GOT3 (cell line): ENCODE measurements at places on chromosomes 2 and 18.

DNA sequence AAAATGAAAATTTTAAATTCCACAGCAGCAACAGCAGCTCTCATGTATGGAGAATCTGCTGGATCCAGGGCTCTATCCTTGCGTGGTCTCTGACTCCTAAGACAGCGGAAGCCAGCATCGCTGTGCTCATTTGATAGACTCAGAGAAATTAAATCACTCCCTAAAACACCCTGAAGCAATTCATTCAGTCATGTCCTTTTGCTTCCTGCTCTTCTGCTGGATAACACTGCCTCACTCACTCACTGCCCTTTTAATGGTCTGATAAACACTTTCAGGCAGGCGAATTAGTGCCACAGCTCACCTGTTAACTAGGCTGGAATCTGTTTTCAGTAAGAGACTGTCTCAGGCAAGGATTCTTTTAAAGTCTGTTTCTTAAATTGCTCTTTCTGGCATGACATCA, 10.0 kb downstream of the WIPF1 start:
- no peak for DNase-seq

- no peak for DNase-seq
These were observed 10.2 kb upstream of the CNDP1 start for GRCh38 chr18:74524097-74524496.

DNA sequence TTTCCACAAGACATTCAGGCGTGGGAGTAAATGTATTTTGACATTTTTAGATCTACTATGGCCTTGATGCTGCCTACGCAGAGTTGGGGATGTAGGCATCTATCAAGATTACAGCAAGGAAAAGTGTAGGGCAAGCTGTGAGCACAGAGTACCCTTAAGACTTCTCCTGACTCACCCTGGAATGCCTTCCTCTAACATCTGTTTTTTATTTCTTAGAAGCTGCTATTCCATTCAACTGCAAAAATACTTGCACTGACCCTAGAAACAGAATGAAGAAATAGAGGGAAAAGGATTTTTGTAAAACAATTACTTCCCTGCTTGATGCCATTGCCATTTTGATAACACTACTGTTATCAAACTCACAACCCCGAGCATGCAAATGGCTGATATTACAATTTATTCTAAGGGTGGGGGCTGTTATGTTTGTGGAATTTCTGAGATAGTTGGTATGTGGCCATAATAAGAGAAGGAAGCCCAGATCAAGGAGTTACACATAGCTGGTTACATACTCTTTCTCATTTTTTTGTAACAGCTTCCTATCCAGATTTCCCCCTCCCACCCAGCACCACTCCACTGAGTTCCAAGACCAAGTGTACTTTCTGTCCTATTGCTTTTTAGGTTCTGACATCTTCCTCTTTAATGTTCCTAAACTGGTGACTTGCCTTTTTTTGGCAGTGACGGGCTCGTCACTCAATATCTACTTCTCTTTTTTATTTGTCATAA, 6.0 kb upstream of the ROCK1 start:
- DNase-seq: no peak

DNA sequence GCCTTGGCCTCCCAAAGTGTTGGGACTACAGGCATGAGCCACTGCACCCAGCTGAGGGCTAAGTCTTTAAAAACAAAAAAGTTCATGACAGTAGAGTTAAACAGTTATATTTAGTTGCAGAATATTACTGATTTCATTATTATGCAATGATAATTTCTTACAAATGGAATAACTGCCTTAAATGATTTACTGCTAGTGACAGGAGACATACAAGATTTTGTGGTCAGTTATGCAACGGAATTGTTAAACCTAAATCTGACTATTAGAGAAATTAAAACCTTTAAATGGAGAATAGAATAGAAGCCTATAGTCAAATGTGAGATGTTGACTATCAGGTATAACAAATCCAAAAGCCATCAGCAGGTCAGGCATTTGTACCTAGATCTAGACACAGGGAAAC, 10.3 kb upstream of the DNAJC10 start:
- no peak for DNase-seq

DNA sequence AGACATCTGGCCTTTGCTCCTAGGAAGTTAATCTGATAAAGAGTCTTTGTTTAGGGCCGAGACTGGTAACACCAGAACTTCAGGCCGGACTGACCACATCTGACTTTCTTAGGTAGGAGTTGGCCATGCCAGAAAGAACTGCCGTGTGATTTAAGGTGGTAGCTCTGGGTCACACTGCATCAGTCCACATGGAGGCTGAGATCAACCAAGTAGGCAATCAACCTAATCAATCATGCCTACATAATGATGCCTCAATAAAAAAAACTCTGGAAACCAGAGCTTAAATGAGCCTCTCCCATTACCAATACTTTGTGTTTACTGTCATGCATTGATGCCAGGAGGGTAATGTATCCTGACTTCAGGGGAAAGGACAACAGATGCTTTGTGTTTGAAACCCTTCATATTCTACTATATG, 44.1 kb upstream of the ORC2 start:
- DNase-seq: no peak

DNA sequence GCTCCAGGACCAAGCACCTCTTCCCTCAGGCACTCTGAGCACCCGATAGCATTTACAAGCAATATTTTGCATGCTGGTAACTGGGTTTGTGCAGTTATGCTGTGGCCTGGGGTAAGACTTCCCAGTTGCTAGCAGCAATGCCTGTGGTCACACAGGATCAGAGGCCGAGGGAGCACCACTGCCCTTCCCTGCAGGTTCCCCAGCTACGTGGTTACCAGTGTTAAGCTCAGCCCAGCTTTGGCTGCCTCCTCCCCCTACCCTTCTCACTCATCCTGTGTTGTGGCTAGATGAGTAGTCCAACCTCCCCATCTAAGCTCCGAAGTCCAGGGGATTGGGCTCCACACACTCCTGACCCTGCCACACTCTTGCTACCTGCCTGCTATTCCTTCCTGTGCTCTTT, 141.1 kb downstream of the CELF4 start:
- DNase-seq: no peak

DNA sequence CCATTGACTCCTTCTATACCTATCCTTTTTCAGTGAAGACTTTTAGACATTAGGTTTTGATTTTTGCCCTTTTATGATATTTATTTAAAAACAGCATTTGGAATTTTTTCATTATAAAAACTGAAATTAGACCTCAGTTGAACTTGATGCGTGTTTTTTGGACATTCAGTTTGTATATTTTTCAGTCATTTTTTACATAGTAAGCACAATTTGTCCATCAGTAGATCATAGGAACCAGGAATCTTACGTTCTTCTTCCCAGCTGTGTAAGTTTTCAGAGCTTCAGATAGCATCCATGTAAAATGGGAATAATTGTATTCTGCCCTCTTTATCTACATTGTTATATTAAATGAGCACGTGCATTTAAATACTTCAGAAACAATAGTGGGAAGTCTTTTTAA, 109.1 kb downstream of the WDSUB1 start:
- DNase-seq: no peak

DNA sequence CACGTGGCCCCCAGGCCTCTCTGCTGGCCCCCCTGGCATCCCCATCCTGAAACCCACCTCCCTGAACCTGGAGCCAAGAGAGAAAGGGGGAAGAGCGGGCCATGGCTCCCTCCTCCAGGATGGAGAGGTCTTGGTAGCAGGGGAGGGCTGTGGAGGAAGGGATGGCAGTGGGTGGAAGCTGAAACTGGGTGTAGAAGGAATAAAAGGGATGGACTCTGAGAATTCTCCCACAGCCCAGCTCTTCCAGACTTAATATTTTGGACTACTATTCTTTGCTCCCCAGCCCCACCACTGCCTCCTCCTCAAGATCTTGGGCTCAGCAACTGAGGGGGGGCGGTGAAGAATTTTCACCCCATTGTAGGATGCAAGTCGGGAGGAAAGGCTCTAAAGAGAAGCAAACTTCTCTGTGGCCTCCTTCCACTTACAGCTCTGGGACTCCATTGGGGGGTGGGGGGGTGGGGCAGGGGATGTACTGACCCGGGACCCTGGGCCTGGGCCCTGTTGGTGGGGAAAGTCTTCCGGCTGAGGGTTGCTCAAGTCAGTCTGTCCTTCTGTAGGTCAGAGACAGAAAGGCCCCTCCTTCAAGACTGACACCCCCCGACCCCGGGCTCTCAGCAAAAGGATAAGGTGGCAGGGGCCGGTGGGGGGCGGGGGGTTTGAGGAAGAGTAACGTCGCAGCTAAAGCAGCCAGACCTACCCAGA, 501 bp downstream of the TNS1 start:
- DNase-seq: no peak

- DNase-seq: no peak
These were observed 52.0 kb upstream of the HS6ST1 start for GRCh38 chr2:128370468-128371247.

- no peak for DNase-seq
These were observed 389.2 kb downstream of the FBXO15 start for GRCh38 chr18:73758446-73758845.

DNA sequence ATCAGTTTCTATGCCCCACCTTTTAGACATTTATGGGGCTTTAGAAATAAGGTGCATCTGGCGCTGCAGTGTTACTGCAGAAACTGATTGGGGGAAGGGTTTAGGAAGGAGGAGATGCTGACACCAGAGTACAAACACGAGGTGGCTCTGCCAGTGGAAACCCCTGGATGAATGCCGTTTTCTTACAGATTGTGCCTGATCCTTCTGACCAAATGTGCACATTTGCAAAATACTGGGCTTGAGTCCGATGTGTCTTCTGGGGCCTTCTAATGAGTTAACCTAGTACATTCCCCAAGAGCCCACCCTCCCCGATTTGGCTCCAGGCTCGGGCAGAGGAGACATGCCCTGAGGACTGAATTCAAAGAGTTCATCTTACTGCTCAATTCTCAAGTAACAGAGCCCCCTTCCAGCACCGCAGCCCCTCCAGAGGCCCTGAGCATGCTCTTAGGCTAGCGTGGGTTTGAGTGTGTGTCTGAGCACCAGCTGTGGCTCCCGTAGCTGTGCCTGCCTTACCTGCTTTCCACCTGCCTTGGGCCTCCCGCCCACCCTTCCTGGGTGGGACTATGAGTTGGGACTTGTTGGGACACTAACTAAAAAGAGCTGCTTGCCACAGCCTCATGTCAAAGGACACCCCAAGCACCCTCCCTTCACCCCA, 116.7 kb upstream of the COPS8 start:
- DNase-seq: no peak

DNA sequence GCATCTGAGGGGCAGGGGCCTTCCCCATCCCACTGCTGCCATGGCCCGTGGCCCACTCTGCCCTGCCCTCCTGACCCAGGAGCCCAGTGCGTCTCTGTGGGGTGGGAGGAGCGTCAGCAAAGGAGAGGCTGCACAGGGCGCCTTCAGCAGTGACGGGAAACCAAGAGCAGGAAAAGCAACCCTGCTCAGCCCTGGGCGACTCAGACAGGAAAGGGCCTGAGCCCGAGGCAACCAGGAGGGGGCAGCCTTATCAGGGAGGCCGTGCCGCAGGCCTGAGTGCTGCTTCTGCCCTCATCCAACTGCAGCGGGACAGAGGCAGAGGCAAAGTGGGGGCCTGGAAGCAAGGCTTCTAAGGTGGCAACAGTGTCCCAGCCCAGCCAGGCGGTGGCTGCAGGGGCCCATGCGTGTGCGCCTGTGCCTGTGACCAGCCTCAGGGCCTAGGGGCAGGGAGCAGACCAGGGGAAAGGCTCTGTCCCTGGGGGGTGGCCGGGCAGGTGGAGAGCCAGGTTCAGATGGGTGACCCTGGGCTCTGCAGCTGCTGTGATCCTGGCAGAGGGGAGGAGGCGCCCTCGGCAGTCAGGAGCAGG, 23.3 kb upstream of the ALPI start:
- DNase-seq: no peak

- no peak for DNase-seq
These were observed 91.7 kb downstream of the KLF7 start for GRCh38 chr2:207073801-207074678.

- no peak for DNase-seq
These were observed 153.0 kb downstream of the SEPTIN10 start for GRCh38 chr2:109460553-109461324.

DNA sequence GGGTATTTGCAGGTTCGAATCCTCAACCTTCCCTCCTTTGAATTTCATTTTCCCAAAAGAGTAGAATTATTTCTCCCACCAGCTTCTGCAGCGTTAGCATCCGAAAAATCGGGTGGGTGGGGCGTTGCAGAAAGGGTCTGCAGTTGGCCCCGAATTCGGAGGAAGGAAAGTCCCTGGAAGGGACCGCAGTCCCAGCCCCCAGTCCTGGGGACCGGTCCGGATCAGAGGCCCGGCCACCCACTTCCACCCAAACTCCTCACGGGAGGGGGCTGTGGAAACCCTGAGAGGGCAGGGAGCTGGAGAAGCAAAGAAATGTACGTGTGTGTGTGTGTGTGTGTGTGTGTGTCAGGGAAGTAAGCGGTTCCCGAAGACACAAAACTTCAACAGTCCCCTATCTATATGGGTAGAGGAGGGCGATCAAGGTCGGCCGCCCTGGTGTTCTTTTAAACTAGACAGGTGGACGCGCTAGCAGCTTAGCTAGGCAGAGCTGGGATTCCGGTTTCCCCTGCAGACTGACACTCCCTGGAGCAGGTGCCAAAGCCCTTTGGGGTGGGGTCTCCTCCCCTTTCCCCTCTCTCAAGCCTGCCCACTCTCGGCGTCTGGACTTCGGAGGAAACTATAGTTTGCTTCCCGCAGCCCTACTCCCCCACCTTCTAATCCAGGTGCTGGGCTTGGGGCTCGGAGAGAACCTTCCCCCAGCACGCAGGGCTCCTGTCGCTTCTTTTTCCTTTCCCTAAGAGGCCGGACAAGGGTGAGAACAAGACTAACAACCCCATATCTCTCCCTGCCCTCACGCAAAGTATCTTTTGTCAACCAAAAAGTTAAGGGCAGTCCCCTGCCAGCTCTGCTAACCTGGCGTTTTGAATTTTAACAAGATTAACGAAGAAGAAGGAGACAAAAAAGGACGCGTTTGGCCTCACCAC, 4.8 kb upstream of the ONECUT2 start:
- no peak for DNase-seq

DNA sequence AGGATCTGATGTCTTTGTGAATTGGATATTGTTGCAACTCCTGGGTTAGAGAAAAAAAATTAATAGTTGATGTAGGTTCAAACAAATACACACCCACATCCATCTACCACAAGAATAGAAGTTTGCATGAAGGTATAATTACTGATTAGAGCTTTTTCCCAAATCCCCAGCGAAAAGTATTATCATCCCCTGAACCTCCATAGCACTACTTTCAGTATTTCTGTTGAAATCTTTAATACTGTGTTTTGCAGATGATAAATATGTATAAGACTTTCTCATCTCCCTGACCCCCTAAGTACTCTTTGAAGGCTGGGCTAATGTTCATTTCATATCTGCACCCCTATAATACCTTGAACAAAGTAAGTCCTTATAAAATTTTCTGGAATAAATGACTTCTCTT, 6.4 kb downstream of the FN1 start:
- DNase-seq: no peak

- DNase-seq: no peak
These were observed 631 bp downstream of the MORN2 start for GRCh38 chr2:38876407-38876806.
